ENCODE measurements at places on chromosomes 11 and 22. TPM values are rescaled to one million over a fixed set of nuclear protein-coding genes. Genes with fewer than 3 reads are reported as not detected.

HTR3A gene
- 8.1 TPM for total RNA-seq

- H3K36me3 ChIP-seq, result no peaks in the 10 kb centered on the region
- H3K27me3 ChIP-seq, result no peaks in the 10 kb centered on the region
- DNase-seq, result peak; percentile 30
- 0 out of 2 replicates have a peak overlapping the region, but pooled peaks have one; percentile 10 for H3K4me3 ChIP-seq
- H3K27ac ChIP-seq, result no peak overlapping the region
Measured at GRCh38 chr11:7545611-7546010, 31.8 kb downstream of the PPFIBP2 start.

GRCh38 chr11:117879516-117880480 is 3.3 kb upstream of the FXYD6 start:
- H3K36me3 ChIP-seq, result no peaks in the 10 kb centered on the region
- H3K4me1 ChIP-seq, result peaks cover 21% of the 10 kb centered on the region
- peaks cover 41% of the 10 kb centered on the region for H3K27me3 ChIP-seq
- no peak overlapping the region for H3K27ac ChIP-seq
- no peak overlapping the region for H3K4me3 ChIP-seq
- DNase-seq, result no peak

ARHGAP8 gene
- 62.8 TPM for total RNA-seq

- H3K27ac ChIP-seq, result no peak overlapping the region
- peak; percentile 61 for DNase-seq
- H3K4me1 ChIP-seq, result peaks cover 17% of the 10 kb centered on the region
- no peak overlapping the region for H3K4me3 ChIP-seq
- H3K27me3 ChIP-seq, result no peaks in the 10 kb centered on the region
Measured at GRCh38 chr11:67439321-67440228, 2.1 kb upstream of the PTPRCAP start.

- no peak overlapping the region for H3K27ac ChIP-seq
- no peaks in the 10 kb centered on the region for H3K27me3 ChIP-seq
- peaks cover 3% of the 10 kb centered on the region for H3K4me1 ChIP-seq
- H3K36me3 ChIP-seq, result no peaks in the 10 kb centered on the region
Measured at GRCh38 chr11:43644621-43645299, 35.8 kb upstream of the HSD17B12 start.

DNA sequence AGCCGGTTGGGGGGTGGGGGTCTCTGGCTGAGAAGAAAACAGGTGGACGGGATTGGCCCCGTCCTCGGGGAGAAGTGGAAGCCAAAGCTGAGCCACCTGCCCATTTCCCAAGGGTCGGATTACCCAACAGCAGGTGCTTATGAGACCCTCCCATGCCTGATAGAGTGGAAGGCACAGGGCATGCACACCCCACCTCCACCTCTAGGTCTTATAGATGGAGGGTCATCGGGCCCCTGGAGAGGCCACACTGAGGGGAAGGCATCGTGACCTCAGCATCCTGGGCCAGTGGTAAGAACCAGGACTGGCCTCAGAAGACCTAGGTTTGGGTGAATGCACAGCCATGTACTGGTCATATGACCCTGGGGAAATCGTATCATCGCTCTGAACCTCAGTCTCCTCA is 85.9 kb downstream of the BUD13 start:
- H3K27me3 ChIP-seq, result no peaks in the 10 kb centered on the region
- no peaks in the 10 kb centered on the region for H3K36me3 ChIP-seq
- H3K4me1 ChIP-seq, result peaks cover 29% of the 10 kb centered on the region
- DNase-seq, result no peak

CTSC gene
- total RNA-seq, result 396 TPM

CDKN1C gene
- total RNA-seq, result 23.5 TPM

DNA sequence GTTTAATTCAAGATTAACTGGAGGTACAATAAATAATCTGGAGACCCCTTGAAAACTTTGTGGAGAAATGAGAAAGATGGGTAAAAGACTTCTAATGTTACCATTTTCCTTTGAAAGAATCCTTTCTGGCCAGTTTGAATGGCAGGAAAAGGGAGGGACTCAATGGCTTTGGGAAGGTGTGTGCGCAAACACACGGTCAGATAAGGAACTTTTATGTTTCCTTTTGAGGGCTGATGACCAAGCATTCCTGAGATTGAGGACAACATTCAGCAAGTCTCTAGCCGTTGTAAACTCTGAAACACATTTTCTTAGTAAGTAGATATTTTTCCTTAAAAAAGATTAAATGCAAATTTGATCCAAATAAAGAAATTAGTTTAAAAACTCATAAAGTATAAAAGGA is 909.7 kb upstream of the TENM4 start:
- no peaks in the 10 kb centered on the region for H3K4me1 ChIP-seq
- no peak overlapping the region for H3K4me3 ChIP-seq
- H3K36me3 ChIP-seq, result no peaks in the 10 kb centered on the region
- no peak overlapping the region for H3K27ac ChIP-seq
- no peak for DNase-seq

CAPN5 gene
- total RNA-seq, result 23.2 TPM

OR4A47 gene
- not detected for total RNA-seq

GRCh38 chr11:60821827-60822599 is 19.9 kb upstream of the CCDC86 start:
- H3K36me3 ChIP-seq, result no peaks in the 10 kb centered on the region
- no peaks in the 10 kb centered on the region for H3K4me1 ChIP-seq
- H3K27me3 ChIP-seq, result no peaks in the 10 kb centered on the region
- no peak overlapping the region for H3K27ac ChIP-seq
- H3K4me3 ChIP-seq, result no peak overlapping the region
- DNase-seq, result no peak

GRCh38 chr11:4105916-4106315 is 11.3 kb downstream of the RRM1 start:
- peaks cover 33% of the 10 kb centered on the region for H3K36me3 ChIP-seq
- no peak overlapping the region for H3K27ac ChIP-seq

Measured in GM23338 (cell line).